Left ventricle myocardium superior (tissue), 1 donor: ENCODE measurements at places on chromosomes 1 and 21.

DNA sequence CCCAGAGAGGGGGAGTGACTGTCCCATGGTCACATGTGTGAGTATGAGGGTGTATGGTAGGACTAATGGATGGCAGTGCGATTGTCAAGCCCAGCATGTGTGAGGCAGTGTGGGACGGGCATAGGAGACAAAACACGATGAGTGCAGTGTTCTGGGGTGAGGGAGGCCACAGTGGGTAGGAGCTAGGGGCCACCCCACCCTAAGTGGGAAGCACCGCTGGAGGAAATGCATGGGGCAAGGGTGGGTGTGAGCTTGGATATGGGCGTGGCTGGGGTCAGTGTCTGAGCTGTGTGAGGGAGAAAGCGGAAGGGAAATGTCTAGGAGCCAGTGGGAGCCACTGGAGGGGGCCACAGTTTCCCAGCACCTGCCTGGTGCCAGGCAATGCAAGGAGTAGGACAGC, 56.5 kb downstream of the FOXO6 start:
- DNase-seq = no peak

- DNase-seq = no peak
Measured at GRCh38 chr1:19310720-19311502, 1.0 kb downstream of the AKR7A2 start.

GRCh38 chr1:165884009-165884689, 56.7 kb downstream of the UCK2 start:
- no peak for DNase-seq

GRCh38 chr1:117260761-117261423, 50.2 kb upstream of the VTCN1 start:
- DNase-seq = no peak

DNA sequence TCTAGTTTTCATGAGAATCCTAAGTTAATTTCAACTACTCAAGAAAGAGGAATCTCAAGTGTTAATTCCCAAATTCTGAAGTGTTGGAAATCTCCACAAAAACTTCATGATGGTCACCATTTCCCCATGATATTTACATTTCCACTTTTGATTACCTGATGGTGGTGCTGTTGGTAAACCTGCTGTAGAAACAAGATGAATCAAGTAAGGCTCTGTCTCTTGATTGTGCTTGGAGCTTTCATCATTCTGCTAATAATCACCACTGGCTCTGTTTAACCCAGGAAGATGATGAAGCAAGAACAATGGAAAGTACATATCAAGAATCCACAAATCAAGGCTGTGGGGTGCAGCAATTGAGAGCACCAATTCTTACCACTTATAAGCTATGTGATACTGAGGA, 77.8 kb downstream of the C4BPA start:
- DNase-seq = no peak

GRCh38 chr1:111615870-111616715, 3.5 kb upstream of the RAP1A start:
- no peak for DNase-seq

- DNase-seq = no peak
Measured at GRCh38 chr1:5727871-5728643, 264.2 kb downstream of the NPHP4 start.

GRCh38 chr1:157948312-157949073, 45.0 kb upstream of the KIRREL1 start:
- DNase-seq = no peak

DNA sequence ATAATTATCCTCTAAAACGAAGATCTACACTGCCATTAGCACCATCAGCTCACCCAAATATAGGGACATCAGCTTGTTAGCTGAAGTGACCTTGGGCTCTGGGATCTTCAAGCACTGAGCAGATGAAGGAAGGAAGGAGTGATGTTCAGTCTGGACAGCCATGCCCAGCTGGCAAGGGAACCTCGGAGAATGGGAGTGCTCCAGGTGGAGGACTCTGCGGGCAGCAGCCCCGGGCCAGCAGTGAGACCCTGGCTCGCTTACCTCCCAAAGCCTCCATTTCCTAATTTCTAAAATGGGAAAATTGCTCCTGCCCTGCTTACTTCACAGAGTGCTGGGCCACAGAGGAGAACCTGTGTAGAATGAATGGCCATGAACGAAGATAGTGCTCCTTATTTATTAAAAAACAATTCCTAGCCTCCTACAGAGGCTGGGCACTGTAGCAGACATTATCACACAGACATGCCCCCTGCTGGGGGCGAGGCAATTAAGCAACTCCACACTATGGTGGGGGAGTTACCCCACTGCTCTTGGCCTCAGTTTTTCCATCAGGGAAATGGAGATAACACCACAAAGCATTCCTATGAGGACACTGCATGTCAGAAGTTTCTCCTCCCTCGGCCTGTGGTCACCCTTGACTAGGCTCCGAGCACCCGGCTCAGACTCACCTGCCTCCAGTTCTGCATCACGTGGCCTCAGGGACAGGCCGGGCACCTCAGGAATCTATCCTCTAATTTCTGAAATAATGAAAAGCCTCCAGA, 117.6 kb downstream of the KCNN3 start:
- DNase-seq = no peak

DNA sequence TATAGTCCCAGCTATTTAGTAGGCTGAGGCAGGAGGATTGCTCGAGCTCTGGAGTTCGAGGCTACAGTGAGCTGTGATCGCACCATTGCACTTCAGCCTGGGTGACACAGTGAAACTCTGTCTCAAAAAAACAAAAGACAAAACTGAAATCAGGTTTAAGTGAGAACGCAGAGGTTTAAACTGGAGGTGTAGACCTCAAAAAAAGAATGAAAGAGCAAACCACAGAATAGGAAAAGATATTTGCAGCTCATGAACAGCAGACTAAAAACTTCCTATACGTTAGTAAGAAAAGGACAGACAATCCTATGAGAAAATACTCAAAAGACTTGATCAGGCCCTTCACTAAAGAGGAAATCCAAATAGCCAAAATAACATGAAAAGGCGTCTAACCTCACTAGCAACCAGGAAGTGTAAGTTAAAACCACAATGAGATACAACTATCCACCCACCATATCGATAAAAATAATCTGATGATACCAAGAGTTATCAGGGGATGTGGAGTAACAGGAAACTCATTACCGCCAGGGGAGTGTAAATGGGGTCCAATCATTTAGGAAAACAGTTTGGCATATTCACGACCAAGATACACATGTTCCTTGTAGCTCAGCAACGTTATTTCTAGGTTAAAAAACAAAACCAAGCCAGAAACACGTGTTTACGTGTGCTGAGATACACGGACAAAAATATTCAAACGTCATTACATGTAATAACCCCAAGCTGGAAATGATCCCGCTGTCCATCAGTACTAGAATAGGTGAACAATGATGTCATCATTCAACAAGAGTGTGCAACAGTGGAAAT, 9.8 kb downstream of the TNFRSF9 start:
- DNase-seq = no peak

- no peak for DNase-seq
Measured at GRCh38 chr1:40383488-40384412, 10.2 kb downstream of the SMAP2 start.

GRCh38 chr1:27560268-27561123, 43.4 kb downstream of the AHDC1 start:
- peak; percentile 31 for DNase-seq

DNA sequence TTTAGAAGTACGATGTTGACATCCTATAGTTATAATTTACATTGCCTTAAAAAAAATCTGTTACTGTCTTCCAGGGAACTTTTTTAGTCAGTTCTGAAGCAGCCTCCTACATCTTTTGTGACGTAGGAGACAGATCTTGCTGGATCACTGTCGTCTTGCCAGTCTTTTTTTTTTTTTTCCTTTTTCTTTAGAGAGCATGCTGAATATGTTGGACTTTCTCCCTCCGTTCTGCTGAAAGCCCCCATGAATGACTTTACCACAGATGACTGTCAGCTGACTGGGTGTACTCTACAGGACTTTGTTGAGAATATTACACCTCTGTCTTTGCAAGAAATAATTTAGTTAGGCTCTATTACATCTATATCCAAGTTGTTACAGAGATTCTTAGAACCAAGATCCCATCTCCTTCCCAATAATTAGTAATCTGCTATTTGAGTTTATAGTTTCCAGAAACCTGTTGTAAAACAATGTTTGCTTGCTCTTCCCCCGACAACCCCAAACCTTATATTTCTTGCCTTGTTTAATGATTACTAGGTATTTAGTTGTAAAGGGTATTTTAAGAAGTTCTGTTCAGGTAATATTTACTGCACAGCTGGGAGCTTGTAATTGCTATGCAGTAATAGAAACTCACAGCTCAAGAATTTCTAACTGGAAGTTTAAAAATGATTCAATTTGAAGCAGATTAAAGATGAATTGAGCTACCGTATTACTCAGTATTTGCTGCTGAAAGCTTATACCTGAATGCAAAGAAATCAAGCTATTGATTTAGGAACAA, 61.8 kb downstream of the RASAL2 start:
- DNase-seq = no peak
